ENCODE measurements at places on chromosomes 11 and 22.

- DNase-seq: no peak
These were observed 92.2 kb downstream of the BRD1 start for GRCh38 chr22:49735411-49735900.

DNA sequence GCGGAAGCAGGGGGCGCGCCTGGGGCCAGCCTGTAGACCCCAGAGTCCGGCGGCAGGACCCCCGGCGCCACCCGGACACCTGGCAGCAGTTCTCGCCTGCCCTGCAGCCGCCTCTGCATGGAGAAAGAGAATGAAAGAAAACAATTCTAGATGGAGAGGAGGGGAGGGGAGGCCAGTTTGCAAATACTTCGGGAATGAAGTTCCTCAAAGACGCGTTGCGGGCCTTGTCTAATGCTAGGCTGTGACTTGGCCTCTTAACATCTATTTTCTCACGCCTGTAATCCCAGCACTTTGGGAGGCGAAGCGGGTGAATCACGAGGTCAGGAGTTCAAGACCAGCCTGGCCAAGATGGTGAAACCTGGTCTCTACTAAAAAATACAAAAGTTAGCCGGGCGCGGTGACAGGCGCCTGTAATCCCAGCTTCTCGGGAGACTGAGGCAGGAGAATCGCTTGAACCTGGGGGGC, 2.1 kb upstream of the BARX2 start:
- no peak for DNase-seq

DNA sequence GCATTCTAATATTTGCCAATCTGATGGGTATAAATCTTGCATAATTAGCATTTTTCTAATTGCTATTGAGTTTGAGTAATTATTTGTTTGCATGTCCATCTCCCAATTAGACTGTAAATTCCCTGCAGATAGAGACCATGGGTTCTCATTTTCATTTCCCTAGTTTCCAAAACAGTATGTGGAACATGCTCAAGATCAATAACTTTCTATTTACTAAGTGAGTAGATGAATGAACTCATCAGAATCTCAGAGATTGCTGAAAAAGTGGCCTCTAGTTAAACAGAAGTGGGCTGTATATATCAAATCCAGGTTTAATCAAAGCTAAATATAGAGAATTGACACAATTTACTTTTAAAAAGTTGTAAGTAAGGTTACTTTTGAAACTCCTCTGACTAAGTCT, 138.0 kb upstream of the PGR start:
- DNase-seq: no peak

- DNase-seq: peak; percentile 64
These were observed 86.6 kb downstream of the KCNQ1 start for GRCh38 chr11:2531277-2531986.

DNA sequence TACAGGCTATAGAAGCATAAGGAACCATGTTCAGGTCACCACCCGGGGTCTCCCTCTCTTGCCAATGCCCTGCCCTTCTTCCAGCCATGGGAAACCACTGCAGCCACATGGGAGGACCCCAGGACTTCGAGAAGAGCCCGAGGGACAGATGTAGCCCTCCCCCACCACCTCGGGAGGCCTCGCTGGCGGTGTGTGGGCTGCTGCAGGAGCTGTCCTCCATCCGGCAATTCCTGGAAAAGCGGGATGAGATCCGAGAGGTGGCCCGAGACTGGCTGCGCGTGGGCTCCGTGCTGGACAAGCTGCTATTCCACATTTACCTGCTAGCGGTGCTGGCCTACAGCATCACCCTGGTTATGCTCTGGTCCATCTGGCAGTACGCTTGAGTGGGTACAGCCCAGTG, 14.5 kb downstream of the HTR3A start:
- no peak for DNase-seq

DNA sequence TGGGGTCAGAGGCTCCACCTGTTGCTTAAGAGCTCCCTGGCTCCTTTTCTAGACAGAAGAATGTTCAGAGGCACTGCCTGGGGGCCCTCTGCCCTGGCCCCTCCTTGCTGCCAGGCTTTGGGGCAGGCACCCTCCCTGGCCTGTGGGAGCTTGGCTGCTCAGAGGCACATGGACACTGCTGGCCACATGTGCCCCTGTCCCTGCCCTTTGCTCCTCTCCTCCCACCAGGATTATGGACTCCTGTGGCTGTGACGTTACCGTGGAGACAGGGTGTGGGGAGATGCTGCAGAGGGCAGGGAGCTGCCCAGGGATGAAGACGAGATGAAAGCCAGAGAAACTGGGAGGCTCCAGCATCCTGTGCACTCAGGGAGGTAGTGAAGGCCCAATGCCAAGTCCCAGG, 14.7 kb downstream of the DRD2 start:
- DNase-seq: no peak

DNA sequence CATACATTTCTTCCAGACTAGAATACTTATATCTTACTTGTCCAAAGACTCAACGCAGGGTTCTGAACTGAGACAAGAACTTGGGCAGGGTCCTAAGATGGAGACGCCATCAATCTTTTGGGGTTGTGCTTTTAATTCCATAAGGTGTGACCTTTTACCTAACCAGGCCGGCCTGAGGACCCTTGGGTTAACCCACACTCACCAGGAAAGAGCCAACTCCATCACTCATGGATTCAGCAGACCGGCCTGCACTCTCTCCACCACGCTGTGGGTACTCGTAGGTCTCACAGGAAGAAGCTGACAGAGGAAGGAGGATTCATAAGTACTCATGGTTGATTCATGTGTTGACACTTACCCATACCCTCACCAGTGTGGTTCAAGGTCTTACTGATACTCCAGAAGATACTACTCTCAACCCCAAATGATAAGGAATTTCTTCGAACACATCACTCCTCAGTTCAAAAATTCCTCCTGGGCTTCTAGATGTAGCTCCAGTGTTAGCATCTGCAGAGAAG, 36.2 kb downstream of the USP35 start:
- DNase-seq: no peak

GRCh38 chr11:114260483-114260882, 35.7 kb upstream of the NNMT start:
- no peak for DNase-seq

DNA sequence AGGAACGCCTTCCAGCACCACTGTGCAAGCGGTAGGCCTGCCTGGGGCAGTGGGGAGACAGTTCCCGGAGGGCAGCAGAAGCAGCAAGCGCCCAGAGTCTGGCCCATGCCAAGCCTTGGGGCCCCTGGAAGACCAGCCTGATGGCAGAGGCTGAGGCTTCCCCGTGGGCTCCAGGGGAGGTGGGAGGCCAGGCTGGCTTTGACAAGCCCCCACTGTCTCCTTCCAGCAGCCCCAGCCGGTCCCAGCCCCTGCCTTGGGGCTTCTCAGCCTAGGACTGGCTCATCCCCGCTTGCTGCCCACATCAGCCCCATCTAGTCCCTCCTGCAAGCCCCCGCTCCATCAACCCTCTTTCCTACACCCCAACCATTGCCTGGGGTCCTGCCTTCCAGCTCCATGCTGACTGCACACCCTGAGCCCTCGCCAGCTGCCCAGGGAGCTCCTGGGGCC, 46.7 kb downstream of the IGF2 start:
- no peak for DNase-seq

DNA sequence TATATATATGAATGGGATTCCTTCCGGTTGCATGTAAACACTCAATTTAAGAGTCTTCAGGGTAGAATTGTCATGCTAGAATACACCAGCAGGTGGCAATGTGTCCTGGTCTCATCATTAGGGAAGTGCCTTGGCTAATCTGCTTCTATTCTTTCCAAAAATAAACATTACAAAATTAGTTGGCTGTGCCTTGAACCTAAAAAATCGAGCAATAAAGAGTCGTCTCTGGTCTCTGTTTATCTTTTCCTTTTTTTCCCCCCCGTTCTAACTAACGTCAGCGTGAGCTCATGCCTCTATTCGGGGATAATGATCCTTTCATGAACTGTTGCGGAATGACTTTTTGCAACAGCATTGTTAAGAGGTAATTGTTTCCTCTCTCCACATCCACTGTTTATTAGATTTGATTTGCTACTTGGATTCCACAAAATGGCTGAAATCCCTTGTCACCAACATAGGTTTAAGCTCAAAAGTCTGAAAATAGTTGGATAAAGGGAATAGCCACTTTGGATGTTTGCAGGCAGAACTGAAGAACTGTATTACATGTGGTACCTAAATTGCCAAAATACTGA, 1.2 kb upstream of the ARHGEF12 start:
- DNase-seq: peak; percentile 83
